ENCODE measurements at places on chromosomes 4 and X.

DNA sequence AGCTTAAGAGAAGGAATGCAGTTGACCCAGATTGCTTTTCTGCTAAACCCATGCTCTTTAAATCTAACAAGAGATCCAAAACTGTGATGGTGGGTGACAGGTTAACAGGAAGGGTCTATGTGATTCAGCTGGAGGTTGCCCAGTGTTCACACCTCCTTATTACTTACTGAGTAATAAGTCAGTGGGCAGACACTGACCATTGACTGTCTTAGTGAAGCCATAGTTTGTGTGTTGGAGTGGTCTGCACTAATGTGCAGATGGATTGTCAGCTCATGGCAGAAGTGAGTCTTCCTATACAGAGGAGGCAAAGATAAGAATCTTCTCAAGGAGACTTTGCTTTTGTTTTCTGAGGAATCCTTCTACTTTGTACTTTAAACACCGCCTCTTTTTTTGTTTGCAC lies 15.2 kb upstream of the RUFY3 start:
- no peak for DNase-seq

DNA sequence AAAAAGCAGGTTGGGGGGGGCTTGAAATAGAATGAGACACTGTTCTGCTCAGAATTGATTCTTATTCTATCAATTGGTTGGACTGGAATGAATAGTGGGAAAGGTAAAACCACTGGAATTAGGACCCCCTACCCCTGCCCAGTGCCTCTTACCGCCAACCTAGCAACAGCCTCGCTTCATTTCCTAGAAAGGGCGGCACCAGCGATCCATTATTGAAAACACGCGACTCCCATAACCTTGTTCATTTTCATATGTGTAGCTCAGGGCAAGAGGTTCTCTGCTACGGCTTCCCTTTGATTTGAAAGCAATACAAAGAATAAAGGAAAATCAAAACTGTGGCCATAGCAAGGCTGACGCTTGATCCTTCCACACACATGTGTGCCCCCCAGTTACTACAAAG lies 33.7 kb downstream of the IDS start:
- DNase-seq: no peak

- no peak for DNase-seq
Observed at GRCh38 chr4:48078425-48078824, 55.6 kb downstream of the TXK start.

- no peak for DNase-seq
Observed at GRCh38 chrX:75609406-75609805, 86.6 kb upstream of the ZDHHC15 start.

DNA sequence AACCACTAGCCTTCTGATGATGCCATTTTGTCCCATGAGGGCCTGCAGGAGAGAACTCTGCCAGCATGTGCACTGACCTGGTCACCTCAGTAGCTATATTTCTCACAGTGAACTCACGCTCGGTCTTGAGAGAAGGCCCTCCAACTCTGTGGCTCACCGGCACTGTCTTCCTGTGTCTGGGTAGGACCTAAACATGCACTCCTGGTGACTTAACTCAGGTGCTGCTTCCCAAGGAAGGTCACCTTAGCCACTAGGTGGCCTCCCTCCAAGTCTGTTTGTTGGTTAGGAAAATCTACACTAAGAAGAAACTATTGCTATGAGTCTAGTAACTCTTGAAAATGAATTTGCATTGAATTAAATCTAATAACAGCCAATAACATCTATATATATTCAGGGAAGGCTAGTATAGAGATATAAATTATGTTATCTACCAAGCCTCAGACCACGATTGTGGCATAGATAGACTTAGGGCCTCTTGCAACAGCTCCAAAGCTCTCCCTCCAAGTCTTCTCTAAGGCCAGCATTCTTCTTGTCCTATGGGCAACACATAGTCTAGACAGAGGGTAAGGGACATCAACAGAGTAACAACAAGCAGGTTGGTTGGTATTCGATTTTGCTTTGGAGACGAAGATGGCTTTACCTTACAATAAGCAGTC lies 24.7 kb downstream of the TLR10 start:
- DNase-seq: peak; percentile 72

GRCh38 chrX:116031331-116031730 lies 139.2 kb upstream of the AGTR2 start:
- DNase-seq: no peak

GRCh38 chr4:81351654-81352445 lies 119.9 kb downstream of the RASGEF1B start:
- DNase-seq: peak; percentile 75

DNA sequence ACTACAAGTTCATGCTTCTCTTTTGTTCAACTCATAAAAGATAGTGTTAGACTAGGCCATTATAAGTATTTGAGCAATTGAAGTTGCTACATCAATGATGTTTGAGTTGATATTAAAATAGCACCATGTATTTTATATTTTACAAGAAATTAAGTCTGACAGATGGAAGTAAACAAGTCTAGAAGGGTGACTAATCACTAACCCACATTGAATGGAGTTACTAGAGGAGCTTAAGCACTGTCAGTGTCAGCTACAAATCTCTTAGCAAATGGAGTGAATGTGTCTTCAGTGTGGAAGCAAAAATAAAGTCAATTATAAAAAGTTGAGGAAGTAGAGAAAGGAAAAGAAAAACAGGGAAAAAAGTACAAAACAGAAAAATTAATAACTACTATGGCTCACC lies 592.5 kb downstream of the PCDH18 start:
- DNase-seq: no peak

- peak; percentile 57 for DNase-seq
Observed at GRCh38 chr4:179755322-179755721, 2313.1 kb upstream of the AGA start.

DNA sequence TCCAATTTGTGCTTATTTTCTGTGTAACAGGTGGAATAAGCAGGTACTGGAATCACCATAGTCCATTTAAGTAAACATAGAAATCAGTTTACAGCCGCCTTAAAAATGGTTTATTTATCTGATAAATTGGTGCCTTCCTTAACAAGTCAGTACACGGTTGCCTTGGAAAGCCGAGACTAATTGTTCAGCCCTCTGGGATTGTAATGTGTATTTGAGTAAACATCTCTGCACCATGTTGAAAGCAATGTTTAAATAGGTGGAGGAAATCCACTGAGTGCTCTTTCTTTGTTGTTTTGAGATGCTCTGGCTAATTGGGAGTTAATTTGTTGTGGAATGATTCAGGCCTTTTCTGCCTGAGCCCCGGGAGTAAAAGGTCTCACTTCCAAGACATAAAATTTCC lies 45.7 kb upstream of the ADRA2C start:
- DNase-seq: no peak
